NCI-H510A (cell line): ENCODE measurements at places on chromosomes 3 and 15.

GRCh38 chr3:90062016-90062415 is 954.6 kb downstream of the EPHA3 start:
- no peak for DNase-seq

GRCh38 chr3:25944329-25944728 is 154.4 kb downstream of the OXSM start:
- no peak for DNase-seq

DNA sequence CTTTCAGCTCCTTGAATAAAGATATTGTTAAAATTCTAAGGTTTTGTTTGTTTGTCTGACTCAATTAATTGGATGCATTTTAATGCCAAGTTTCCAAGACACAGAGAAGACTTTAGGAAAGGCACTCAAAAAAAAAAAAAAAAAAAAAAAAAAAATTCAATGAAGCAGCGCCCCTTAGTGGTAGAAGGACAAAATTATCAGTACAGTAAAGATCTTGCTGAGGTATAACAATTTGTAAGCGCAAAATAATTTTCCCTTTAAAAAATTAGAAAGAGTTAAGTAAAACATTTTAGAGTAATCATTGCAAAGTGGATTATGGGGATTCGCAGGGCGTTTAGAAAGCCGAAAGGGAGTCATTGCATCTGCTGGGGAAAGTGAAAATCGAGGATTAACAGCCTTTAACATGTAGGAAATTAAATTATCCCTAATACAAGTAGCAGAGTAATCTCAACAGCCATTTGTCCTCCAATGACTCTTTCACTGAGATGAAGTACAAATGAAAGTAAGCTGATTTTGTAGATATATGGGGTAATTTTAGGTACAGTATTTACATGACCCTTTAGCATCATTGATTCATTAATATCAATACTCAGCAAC is 5.8 kb upstream of the DIS3L start:
- DNase-seq: no peak

GRCh38 chr15:57792724-57793449 is 86.4 kb downstream of the POLR2M start:
- DNase-seq: no peak

DNA sequence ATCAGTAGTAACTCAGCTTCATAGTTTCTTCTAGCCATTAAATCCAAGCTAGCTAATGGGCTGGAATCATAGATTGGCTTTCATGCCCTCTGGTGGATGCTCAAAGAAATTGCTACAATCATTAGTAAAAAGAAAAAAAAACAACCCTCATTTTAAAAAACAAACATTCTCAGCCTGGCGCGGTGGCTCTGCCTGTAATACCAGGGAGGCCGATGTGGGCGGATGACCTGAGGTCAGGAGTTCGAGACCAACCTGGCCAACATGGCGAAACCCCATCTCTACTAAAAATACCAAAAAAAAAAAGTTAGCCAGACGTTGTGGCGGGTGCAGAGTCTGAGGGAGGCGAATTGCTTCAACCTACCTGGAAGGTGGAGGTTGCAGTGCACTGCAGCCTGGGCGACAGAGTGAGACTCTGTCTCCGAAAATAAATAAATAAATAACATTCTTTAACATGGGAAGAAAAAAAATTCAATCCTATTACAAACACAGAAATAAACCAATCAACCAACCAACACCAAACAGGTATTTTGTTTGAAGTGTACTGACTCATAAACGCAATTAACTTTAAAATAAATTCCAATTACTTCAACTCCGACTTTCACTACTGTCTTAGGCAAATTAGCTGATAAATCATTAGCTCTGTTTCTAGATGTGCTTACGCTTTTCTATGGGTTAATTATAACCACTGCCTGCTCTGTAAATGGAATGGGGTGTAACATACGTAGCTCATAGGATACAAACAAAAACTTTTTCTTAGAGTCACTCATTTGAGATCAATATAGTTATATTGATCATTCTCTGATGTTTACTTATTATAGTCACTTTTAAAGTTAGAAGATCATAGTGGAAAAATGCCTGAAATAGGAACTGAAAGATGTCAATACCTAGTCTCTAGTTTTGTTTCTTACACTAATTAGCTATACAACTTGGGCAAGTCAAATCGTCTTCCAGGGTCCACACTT is 24.9 kb downstream of the TMEM207 start:
- DNase-seq: peak; percentile 3
